ENCODE measurements at places on chromosomes 12 and 14. TPM values are rescaled to one million over a fixed set of nuclear protein-coding genes. Genes with fewer than 3 reads are reported as not detected.

Gene KLRK1
- total RNA-seq = not detected

Gene SERPINA10
- not detected for total RNA-seq

Gene C14orf39
- total RNA-seq = not detected

Gene KRT2
- total RNA-seq = not detected

Gene NOVA1
- total RNA-seq = 2.2 TPM

Gene OR4E2
- total RNA-seq = not detected

Gene CLEC1B
- total RNA-seq = not detected

Gene BCL2L2
- total RNA-seq = 17.8 TPM

Gene MYO1H
- not detected for total RNA-seq

Gene RNASE7
- not detected for total RNA-seq

Gene RNASE3
- total RNA-seq = not detected

Gene OR6C68
- total RNA-seq = not detected

Gene CAPZA3
- not detected for total RNA-seq

Gene FAIM2
- 0.38 TPM for total RNA-seq

Gene LEMD3
- 10.1 TPM for total RNA-seq

Gene RPGRIP1
- total RNA-seq = under 0.01 TPM

Gene DHH
- not detected for total RNA-seq

Gene LHX5
- not detected for total RNA-seq

Gene TBPL2
- total RNA-seq = not detected

Gene CPNE6
- total RNA-seq = not detected

Gene EXOC3L4
- total RNA-seq = not detected

Gene MYL6
- 3,250 TPM for total RNA-seq

Gene GDF11
- total RNA-seq = 2.7 TPM

Gene PTPRR
- total RNA-seq = 0.94 TPM

Gene NPAS3
- 0.08 TPM for total RNA-seq

Gene UNC79
- total RNA-seq = 0.15 TPM
